ENCODE measurements at places on chromosomes 11 and 22.

DNA sequence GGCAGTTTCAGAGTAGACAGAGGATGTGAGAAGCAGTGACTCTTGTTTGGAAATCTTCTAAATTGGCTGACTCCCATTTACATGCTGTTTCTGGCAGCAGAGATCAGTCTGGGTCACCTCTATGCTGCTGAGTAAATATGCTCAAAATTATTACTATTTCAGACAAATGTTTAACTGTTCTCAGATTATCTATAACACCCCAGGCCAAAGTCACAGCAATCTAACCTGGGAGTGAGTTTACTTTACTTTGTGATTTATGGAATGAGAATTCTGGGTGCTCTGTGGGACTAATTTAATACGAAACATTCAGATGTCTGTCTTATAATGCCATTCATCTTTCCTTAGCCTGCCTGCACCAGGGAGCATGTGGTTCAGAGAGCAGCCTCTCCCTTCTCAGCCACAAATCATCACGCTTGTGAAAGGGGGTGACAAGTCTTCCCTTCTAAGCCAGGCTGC is 282.5 kb upstream of the MPPED2 start:
- DNase-seq, result no peak

DNA sequence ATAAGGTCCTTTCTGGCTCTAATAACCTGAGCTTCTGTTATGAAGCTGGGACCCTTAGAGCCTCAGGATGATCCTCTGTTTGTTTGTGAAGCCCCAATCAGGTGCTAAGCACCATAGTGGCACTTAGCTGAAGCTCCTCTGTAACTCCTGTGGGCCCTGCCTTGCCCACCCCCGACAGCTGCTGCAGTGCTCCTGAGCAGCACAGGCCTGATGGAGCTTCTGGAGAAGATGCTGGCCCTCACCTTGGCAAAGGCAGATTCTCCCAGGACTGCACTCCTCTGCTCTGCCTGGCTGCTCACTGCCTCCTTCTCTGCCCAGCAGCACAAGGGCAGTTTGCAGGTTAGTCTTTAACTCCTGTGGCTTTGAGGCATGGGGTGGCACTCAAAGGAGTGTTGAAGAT is 19.0 kb upstream of the CCDC134 start:
- DNase-seq, result no peak

- DNase-seq, result no peak
Measured at GRCh38 chr11:110486156-110486555, 56.4 kb downstream of the FDX1 start.

DNA sequence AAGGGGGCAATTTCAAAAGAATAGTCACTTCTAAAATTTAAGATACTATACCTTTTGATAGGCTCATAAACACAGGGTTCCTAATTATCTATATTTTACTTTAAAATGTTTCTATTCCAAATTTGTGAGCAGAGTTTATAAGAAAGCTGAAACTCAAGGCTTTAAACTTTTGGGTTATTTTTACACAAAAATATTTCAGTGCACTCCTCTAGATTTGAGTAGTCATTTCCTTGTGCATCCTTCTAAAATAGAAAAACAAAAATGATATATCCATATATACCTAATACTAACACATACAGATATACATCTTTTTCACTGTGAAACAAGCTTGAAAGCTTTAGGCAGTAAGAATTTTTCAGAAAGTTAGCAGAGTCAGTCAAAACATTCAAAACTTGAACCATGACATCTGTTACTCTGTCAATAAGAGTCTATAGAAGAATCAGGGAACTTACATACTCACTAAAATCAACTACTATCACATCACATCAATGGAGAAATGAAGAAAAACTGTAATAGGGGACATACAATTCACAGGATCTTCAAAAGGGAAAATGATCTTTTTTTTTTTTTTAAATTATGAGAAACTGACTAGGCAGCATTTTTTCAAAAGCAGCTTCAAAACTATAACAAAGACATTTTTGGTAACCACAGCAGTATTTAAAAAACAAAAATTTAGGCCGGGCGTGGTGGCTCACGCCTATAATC is 5.1 kb downstream of the PHF21A start:
- no peak for DNase-seq

DNA sequence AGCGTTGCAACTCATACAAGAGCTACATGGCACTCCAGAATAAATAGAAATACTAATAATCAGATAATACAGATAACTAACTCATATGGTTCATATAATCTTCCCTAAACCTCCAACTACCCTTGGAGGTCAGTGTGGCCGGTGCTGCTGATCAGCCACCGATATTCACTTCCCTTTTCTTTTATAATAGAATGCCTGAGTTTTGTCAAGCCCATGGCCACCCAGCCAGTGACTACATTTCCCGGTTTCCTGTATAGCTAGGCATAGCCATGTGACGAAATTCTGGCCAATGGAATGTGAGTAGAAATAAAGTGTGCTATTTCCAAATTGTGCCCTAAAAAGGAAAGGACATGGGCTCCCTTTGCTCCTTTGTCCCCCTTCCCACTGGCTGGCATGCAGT is 5.9 kb upstream of the CAT start:
- DNase-seq, result no peak

DNA sequence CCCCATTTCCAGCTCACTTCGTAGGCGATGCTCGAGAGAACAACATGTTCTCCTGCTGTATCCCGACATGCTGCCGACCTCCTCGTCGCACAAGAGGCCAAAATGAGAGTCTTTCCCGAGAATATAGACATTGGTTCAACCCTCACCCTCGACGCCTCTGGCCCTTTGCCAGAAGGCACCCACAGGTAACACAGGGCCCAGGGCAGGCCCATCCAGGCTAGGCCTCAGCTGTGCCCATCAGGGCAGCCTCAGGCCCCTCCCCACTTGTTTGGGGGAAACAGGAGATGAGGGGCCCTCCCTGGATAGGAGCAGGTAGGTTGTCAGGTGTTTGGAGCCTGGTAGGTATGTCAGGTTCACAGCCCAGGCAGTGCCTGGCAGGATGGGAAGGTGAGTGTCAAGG is 2.7 kb upstream of the RGL4 start:
- DNase-seq, result no peak

DNA sequence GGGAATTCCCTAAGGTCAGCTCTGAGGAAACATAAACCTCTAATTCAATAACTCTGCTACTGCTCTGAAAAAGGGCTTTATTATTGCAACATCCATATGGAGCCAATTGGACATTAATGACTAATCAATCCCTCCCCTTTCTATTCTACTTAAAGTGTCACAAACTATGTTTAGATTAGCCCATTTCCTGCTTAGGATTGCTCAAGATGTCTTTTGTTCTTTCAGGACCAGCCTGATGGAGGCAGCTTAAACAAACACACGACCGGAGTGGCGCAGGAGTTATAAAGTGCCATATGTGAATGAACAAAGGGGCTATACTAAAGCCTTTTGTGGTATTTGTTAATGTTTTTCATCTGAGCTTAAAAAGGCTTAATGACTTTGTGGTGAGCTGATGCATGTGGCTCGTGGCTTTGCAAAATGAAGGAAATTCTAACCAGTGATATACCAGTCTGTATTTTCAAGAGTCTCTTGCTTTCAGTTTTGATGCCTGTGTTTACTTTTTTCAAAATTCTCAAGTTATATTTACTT is 354.4 kb downstream of the SOX6 start:
- DNase-seq, result no peak

DNA sequence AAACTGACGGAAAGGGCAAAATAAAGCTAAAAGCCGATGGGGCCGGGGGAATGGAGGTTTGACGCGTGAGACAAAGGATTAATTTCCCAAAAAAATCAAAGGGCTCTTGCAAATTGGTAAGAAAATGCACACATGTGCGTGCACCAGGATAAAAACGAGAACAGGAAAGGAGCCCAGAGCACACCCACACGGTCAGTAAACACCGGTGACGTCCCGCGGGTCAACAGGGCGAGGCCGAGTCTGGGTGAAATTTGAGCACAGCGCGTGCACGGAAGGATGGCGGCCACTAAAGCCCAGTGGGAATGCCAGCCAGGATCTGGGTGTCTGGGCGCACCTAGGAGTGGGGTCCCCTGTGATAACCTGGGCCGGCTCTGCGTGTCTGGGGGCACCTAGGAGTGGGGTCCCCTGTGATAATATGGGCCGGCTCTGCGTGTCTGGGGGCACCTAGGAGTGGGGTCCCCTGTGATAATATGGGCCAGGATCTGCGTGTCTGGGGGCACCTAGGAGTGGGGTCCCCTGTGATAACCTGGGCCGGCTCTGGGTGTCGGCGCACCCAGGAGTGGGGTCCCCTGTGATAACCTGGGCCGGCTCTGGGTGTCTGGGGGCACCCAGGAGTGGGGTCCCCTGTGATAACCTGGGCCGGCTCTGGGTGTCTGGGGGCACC is 44.4 kb downstream of the BRSK2 start:
- DNase-seq, result no peak

- DNase-seq, result no peak
Measured at GRCh38 chr11:119974467-119974866, 163.4 kb downstream of the TRIM29 start.

DNA sequence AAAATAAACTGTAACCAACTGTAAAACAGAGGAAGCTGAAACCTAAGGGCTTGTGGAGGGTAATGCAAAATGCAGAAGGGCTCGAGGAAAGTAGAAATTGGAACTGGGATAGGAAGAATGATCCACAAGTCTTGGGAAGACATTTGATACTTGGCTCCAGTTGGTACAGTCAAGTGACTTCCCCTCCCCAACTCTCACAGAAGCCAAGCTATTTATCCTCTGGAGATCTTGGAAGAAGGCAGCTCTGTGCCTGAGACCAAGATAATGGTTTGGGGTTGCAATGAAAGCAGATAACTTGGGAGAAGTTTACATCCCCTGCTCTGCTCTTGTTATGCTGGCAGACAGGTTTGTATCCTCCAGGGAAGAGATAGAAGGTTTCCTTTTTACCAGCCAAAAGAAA is 198.9 kb upstream of the ZC3H12C start:
- no peak for DNase-seq

DNA sequence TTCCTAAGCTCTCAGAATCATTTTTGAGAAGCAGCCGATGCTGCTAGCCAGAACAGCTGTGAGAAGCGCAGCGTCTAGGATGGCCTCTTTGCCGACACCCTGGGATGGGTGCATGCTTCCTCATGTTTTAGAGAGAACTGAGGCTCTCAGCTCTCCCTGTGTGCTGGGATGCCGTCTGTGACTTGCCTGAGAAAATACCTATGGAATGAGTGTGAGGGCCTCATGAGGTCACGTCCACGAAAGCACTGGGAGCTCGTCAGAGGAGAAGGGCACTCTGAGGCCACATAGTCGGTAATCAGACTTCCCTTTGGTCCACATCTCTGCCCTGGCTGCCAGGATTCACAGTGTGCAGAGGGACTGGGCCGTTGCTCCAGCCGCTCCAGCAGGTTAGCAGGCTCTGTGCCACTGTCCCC is 54.7 kb downstream of the MICAL3 start:
- no peak for DNase-seq

DNA sequence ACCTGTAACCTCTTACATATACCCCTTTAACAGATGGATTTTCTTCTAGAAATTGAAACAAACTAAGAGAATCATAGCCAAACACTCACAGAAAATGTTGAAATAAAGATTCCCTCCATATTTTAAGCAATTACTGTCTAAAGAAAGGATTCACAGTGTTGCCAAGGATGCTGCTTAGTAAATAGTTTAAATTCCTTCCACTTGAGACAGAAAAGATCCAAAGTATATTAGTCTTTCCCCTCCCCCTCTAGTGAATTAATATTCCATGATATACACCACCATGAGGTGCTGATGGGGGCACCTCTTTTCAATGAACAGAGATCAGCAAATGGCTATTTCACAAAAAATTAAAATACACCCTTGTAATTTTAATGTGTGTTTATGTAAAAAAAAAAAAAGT is 186.8 kb downstream of the SOX6 start:
- DNase-seq, result no peak

DNA sequence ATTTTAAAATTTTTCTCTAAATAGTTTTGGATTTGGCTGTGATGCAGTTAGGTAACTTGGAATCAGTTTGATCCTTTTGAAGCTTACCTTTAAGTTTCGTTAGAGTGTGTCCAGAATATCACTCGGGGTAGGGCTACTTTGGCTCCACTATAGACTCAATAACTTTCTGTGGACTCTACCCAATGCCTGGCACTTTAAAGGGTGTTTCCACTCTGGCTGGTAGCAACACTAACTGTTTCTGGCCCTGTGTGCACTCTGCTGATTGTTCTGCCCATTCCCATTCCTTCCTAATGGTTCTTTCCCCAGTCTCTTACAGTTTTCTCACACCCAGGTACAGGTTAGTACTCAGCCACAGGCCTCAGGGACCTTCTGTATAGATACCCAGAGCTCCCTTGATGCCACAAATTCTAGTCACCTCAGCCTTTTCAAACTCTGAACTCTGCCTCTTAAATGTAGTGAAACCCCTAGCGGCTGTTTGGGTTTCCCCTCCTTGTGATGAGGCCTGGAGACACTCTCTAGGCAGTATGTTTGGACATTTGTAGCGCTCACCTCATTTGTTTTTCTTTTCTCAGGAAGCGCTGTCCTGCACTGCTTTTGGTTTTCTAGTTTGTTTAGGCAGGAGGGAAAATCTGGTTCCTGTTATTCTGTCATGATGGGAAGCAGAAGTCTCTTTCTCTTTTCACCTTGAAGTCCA is 16.8 kb downstream of the CUL5 start:
- DNase-seq, result no peak

GRCh38 chr11:86444981-86445380 is 70.3 kb downstream of the CCDC81 start:
- no peak for DNase-seq

GRCh38 chr11:132779497-132779896 is 752.8 kb downstream of the OPCML start:
- DNase-seq, result no peak

DNA sequence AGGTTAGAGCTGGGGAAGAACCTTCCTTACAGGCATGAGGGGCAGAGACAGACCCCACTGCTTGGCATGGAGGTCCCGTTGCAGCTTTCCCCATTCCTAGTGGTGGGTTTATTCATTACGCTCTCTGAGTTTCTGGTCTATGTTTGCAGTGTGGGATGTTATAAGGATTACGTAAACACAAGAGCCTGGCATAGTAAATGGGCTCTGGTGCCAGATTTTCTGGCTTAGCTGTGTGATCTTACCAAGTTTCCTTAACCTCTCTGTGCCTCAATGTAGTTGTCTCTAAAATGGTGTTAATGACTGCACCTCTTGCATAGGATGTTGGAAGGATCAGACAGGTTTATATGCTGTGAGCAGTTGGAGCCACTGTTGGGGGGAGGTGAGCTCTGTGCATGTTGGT is 15.1 kb downstream of the DTX4 start:
- DNase-seq, result no peak

GRCh38 chr11:44673688-44674087 is 53.1 kb upstream of the TSPAN18 start:
- no peak for DNase-seq

- DNase-seq, result no peak
Measured at GRCh38 chr11:396948-397548, 3.0 kb downstream of the PKP3 start.

GRCh38 chr11:7046474-7047175 is 26.3 kb downstream of the NLRP14 start:
- DNase-seq, result no peak

DNA sequence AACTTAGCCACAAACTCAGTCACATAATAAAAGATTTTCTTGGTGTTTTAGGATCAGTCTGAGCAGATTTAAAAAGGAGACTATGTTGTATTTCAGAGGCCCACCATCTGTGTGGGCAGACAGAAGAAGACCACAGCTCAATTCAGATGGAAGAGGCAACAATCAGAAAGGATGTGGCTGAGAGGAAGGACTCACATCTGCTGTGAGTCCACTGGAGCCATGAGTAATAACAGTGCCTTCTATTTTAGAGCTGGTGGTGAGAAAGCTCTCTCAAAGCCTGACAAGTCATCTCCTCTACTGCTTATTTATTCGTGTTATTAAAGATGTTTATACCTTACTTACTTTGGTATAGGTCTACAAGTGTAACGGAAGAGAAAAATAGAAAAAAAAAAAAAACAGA is 357.2 kb downstream of the OPCML start:
- no peak for DNase-seq

- no peak for DNase-seq
Measured at GRCh38 chr11:84882056-84882455, 745.1 kb downstream of the DLG2 start.
